ENCODE measurements at places on chromosomes 13 and 19.

DNA sequence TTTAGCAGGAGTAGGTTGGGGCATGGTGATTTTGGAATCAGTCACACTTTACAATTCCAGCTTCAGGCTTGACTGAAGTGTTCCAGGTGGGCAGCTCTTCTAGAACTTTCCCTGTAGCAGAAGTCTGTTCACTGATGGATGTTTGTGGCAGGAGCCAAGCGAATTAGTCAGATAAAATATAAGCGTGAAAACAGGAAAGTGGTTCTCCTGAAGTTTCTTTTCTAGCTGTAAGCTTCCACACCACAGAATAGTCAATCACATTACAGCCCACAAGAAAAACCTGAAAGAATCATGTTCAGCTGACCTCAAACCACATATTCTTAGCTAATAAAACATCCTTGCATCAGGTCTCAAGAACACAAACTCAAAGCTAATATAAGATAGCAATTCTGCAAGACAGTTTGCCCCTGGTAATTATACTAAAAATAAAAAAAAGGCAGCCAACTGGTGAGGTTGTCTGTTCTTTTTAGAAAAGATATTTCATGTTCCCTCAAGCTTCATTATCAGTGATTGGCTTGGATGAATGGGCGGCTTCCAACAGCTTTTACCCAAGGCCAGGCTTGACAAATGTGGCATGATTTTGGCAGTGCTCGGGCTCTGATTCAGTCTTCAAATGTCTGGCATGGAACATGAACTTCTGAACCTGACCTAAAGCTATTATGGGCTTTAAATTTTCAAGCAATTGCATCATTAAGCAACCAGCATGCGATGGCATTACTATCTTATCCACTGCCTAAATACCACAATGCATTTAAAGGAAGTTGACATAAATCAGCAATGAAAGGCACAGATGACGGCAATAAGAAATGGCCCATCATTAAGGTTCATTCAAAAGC, 136.8 kb downstream of the DCLK1 start:
- no peak for DNase-seq

GRCh38 chr19:13064092-13064489, 38.6 kb downstream of the LYL1 start:
- no peak for DNase-seq

DNA sequence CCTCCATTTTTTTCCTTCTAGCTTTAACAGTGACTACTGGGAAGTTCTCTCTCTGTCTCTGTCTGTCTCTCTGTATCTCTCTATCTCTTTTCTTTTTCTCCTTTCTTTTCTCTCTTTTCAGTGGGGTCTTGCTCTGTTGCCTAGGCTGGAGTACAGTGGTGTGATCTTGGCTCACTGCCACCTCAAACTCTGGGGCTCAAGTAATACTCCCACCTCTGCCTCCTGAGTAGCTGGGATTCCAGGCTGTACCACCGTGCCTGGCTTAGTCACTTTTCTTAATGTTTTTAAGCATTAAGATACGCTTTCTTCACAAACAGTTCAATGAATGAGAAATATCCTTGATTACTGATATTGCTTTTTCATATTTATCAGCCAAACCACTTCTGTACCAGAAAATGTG, 13.1 kb downstream of the PCCA start:
- DNase-seq: no peak

- no peak for DNase-seq
Observed at GRCh38 chr13:72537395-72537780, 190.0 kb downstream of the MZT1 start.

GRCh38 chr13:50179977-50180376, 164.7 kb downstream of the KCNRG start:
- DNase-seq: no peak

DNA sequence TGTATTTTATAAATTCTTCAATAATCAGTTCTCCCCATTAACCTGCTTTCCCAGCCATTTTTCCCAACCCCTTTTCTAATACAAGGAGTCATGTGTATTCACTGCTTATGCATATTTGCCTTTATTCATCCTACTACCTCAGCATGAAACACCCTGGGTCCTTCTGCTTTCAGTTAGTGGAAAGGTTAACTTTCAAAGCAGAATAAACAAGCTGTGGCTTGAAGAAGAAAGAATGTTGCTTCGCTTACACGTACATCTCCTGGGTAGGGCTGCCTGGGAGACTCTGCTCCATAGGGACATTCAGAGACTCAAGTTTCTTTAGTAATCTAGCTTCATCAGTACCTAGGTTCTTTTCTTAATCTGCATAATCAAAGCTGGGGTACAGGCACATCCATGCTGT, 567.8 kb upstream of the SLC10A2 start:
- DNase-seq: no peak

DNA sequence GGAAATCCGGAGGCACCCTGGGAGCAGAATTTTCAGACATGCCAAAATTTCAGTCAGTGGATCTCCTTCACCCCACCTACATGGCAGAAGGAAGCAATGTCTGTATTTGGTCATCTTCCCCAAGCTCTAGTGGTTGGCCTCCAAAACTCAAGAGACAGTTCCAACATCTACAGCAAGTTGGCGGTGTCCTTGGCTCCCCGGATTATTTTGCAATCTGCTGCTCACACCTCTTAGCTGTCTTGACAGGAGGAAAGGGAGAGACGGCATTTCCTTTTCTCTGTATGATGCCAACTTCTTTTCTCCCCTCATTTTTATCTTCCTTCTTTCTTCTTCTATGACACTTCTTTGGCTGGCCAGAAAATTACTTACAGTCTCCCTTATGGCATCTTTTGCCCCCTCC, 159.9 kb downstream of the SUCLA2 start:
- no peak for DNase-seq

DNA sequence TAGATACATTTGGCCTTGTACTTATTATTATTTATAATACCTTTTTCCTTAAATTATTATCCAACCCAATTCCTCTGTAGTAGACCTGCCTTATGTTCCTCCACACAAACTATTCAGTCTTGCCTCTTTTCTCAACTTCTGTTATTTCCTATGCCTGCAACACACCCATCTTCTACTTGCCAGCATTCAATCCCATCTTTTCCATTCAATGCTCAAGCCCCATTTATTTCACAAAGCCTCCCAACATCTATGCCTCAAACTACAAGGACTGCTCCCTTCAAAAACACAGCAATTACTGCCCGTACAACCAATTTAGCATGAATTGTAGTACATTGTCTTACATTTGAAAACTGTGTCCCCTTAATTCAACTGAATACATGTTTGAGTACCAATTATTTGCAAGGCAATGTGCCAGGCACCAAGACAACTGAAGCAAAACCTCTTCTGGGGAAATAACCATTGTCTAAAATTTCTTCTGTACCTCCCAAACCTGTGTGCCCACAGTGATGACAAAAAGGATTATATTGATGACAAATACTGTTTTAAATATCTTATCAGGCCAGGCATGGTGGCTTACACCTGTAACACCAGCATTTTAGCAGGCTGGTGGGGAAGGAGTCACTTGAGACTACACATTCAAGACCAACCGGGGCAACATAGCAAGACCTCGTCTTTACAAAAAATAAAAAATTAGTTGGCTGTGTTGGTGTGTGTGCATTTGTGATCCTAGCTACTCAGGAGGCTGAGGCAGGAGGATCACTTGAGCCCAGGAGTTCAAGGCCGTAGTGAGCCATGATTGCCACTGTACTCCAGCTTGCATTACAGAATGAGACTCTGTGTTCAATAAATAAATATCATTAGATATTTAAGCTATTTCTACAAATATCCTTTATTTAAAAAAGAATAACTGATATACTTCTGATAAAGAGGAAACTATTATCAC, 35.1 kb downstream of the ELF1 start:
- DNase-seq: no peak

GRCh38 chr13:95317039-95317989, 16.1 kb upstream of the ABCC4 start:
- DNase-seq: no peak

- DNase-seq: no peak
Observed at GRCh38 chr13:106558527-106558926, 9.4 kb downstream of the ARGLU1 start.

- DNase-seq: peak; percentile 71
Observed at GRCh38 chr19:3687774-3688706, 12.2 kb downstream of the PIP5K1C start.

GRCh38 chr13:37385956-37386670, 212.5 kb downstream of the POSTN start:
- no peak for DNase-seq

DNA sequence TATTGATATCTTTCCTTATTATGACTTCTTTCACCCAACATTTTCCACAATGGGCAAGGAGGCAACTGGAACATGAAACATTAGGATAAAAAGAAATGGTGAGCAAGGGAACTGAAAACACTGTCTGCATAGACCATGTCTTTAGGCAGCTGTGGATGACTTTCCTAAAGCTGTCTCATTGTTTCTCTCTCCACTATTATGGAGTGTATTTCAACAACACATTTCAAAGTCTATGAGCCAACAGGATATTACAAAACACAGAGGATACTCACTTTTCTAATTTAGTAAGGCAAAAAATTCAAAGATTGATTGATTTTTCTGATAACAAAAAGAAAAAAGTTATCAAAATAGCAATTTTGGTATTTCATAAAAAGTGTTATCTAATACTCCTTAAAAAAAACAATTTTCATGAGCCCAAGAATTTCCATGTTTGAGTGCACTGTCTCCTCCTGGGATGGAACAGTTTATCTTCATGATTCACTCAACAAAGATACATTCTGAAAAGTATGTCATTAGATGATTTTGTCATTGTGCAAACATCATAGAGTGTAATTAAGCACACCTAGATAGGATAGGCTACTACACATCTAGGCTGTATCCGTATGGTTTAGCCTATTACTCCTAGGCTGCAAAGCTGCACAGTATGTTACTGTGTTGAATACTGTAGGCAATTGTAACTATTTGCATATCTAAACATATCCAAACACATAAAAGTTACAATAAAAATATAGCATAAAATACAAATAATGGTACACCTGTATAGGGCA, 1568.4 kb downstream of the SLITRK5 start:
- no peak for DNase-seq

DNA sequence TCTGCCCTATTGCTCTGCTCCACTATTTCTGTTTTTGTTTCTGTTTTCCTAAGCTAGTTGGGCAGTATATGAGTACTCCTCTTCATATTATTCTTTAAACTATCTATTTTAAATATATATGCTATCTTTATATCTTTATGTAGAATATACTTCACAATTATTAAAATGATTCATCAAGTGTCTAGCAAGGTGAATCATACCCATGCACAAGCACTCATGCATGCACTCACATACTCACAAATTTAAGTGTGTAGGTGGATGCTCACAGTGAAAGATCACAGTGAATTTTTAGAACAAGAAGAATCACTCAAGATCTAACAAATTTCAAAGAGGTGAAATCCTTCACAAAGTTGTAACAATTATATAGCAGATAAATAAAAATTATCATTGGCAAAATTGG, 435.6 kb upstream of the SLITRK5 start:
- no peak for DNase-seq

DNA sequence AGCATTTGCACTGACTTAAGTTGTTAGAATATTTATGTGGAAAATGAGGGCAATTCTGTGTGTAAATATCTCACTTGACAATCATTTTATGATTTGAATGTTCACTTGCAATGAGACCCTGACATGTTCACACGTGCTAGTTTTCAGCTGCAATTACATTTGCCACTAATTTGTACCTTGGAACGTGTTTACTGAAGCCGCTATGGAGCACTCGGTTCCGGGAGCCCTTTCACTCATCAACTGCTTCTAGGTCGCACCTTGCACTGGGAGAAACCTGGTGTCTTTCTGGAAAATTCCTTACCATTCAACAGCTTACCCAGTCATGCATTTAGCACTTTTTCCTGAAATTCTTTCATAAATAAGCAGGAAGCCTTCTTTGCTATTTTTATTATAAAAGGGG, 229.6 kb downstream of the ZIC5 start:
- no peak for DNase-seq

- no peak for DNase-seq
Observed at GRCh38 chr19:49103331-49104085, 10.7 kb upstream of the LIN7B start.

DNA sequence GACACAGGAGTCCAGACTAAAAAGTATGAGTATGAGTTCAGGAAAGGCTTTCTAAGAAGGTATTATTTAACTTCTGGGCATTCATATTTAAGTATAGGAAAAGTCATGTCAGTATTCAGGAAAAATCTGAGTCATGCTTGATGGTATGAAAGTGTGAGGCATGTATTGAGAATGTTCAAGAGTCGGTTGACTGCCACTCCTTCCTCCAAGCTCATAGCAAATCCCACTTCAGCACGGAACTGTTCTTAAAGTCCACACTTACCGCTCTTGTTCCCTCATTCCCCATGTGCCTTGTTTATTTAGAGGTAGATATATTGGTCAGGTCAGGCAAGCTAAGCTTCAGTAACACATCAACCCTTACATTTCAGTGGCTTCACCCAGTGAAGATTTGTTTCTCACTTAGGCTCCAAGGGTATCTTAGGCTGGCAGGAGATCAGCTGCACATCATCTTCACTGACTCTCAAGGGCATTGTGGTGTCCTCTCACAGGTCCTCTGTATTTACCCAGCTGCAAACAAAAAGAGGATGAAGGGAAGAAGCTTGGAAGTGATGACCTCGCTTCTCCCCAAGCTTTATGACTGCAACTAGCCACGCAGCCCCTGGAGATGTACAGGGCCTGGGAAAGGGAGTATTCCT, 1189.2 kb downstream of the EFNB2 start:
- no peak for DNase-seq

DNA sequence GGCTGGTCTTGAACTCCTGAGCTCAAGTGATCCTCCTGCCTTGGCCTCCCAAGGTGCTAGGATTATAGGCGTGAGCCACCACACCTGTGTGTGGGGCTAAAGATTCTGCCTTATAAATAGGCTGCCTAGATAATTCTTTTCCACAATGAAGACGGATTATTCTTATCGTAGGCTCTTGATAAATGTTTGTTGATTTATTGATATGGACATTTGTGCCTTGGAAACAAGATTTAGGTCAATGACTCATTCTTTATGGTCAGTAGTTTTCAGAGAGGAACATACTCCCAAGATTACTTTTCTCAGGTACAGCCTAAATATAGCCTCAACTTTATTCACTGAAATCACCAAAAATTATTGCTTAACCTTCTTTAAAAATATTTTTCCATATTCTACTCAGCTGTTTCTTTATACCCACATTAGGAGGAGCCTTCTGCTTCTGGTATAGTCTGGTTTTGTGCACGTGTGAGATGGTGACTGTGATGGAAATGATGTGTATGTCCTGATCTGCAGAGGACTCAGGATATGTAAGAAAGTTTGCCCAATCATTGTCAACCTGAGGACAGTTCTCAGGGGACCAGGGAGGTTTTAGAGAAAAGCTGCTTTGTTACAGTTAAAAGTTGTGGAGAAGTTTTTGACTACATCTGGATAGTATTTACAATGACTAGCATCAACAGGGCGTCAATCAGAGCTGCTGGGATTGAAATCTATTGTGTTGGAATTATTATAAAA, 208.9 kb downstream of the DNAJC15 start:
- no peak for DNase-seq

- DNase-seq: no peak
Observed at GRCh38 chr19:18749362-18750231, 41.5 kb downstream of the COMP start.

DNA sequence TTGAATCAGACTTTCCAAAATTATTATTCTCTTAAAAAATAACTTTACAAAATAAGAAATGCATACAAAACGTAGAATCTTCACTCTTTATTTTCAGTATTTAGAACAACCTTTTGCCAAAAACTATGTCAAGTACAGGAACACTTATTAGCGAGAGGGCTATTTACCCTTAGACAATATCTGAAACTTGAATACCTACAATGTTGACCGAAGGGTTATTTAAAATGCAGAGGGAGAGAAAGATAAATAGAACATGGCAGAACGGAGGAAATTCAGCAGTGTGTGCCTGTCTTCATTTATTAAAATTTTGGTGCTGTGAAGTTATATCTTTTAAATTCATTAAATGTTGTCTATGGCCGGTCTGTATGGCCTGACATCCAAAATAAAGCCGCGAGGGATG, 198.8 kb downstream of the EFNB2 start:
- DNase-seq: no peak
